ENCODE measurements at places on chromosomes 6 and 20. TPM values are rescaled to one million over a fixed set of nuclear protein-coding genes. Genes with fewer than 3 reads are reported as not detected.

ELOVL4 gene
- 5.1 TPM for total RNA-seq

STXBP5 gene
- 5.8 TPM for total RNA-seq

DST gene
- 83.9 TPM for total RNA-seq

JPH2 gene
- 0.08 TPM for total RNA-seq

ROS1 gene
- total RNA-seq = 0.23 TPM

ARMH2 gene
- not detected for total RNA-seq

CCND3 gene
- 28.5 TPM for total RNA-seq

DCDC2 gene
- total RNA-seq = not detected

RNF217 gene
- 7.3 TPM for total RNA-seq

PRL gene
- not detected for total RNA-seq

PTP4A1 gene
- total RNA-seq = 24.6 TPM

CNKSR3 gene
- total RNA-seq = 2.3 TPM

NNAT gene
- not detected for total RNA-seq

HLA-DQA1 gene
- 1.9 TPM for total RNA-seq

Data from A375 (cell line).